HuH-7.5 (cell line): ENCODE measurements at places on chromosomes 1 and 21.
A peak's percentile ranks its signal among the peaks of the same experiment; 100 is the strongest.

GRCh38 chr21:37085726-37086125 lies 12.7 kb downstream of the TTC3 start:
- no peak for DNase-seq

DNA sequence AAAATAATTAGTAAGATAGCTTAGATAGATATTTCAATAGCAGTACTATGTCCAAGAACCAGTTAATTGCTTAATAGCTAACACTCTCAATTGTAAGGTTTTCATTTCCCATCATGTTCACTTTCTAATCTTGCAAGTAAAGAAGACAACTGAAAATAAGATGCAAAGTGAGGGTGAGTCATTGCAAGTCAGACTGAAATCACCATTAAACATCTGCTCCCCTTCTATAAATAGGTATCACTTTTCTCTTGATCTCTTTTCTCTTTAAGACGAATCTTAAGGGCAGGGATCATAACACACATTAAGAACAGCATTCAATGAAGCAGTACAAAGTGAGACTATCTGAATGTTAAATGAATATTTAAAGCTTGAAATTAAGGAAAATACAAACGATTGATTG lies 40.4 kb downstream of the UBR4 start:
- DNase-seq = no peak

DNA sequence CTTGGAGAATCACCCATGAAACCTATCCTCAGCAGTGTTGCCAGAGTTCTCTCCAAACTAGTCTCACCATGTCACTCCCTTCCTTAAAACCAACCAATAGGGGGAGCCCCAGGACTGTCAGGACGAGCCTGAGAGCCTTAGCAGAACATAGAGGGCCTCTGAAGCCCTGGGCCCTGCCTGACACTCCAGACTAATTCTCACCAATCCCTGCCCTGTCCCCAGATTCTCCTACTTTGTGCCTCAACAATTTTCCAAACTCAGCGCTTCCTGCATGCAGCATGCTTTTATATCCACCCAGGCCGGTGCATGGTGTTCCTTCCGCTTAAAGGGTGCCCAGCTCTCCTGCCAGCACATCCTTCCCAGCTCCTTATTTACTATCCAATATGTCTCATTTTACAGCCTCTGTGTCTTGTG lies 42.7 kb downstream of the HSD3B1 start:
- peak; percentile 11 for DNase-seq

GRCh38 chr1:181674617-181675016 lies 191.3 kb downstream of the CACNA1E start:
- no peak for DNase-seq

- no peak for DNase-seq
These were observed 57.4 kb downstream of the PTPRC start for GRCh38 chr1:198696211-198696610.

DNA sequence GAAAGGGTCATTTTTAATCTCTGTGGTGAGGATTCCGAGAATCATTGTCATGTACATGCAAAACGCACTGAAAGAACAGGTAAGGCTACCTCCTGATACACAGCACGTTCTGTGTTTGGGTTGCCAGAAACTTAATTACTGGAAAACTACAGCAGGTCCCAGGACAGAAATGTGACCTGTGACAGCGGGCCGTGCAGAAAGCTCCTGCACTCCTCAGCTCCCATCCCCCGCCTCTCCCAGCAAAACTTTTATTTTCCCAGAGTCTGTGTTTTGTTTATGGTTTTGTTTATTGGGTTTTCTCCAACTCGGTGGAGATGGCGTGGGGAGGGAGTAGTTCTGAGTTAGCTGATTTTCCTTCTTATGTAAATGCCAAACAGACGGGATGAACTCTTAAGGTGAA lies 44.7 kb downstream of the SLC44A3 start:
- no peak for DNase-seq

DNA sequence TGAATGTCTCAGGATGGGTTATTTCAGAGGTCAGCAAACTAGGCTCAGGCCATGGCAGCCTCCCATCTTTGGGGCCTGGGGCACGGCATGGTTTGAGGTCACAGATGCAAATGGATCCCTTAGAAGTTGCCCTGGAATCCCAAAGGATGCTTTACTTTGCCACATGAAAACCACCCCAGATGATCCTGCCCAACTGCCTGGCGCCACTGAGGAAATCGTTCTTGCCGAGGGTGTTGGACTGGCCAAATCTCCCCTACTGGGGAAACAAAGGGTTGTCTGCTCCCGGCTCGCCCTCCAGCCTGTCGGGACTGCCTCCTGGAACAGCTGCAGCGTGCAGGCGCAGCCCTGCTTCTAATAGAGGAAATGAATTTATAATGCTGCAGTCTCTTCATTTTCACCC lies 173.0 kb upstream of the LMO4 start:
- DNase-seq = no peak

GRCh38 chr1:38028105-38028591 lies 15.6 kb downstream of the UTP11 start:
- no peak for DNase-seq
